ENCODE measurements at places on chromosomes 3 and 15.

DNA sequence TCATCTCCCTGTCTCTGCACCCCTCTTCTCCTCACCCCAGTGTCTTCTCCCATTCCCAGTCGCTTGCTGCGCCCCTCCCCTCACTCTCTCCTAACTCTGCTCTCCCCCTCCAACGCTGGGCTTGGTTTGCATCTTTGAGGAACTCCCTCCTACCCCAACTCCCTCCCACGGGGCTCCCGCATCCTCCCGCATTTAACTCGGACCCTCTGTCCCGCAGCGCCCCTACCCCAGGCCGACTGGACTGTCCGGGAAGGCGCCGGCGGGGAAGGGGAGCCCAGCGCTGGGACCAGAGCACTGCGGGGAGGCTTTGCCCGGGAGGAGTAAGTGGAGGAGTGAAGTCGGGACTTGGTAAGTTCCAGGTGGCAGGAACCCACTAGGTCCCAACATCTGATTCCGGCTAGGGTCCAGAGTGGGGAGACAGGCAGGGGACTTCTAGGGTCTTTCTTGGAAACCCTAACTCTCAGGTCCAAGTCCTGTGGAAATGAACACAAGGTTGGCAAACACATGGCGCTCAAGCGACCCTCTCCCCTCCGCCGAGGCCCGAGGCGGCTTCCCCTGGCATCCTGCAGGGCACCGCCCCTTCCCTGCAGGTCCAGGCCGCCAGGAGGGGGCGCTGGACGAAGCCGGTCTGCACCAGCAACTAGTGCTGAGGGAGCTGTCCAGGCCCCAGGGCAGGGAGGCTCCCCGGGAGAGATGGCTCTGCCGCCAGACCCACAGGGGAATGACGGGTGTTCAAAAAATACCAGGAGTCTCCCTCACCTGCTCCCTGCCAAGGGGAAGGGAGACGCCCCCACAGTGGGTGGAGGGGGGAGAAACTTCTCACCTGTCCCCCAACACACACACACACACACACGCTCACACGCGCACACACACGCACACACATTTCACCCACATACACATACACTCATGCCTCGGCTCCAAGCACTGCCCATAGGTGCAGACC is 53.2 kb downstream of the LHFPL4 start:
- DNase-seq: peak; percentile 58

GRCh38 chr3:120689395-120689794 is 7.4 kb upstream of the HGD start:
- no peak for DNase-seq

DNA sequence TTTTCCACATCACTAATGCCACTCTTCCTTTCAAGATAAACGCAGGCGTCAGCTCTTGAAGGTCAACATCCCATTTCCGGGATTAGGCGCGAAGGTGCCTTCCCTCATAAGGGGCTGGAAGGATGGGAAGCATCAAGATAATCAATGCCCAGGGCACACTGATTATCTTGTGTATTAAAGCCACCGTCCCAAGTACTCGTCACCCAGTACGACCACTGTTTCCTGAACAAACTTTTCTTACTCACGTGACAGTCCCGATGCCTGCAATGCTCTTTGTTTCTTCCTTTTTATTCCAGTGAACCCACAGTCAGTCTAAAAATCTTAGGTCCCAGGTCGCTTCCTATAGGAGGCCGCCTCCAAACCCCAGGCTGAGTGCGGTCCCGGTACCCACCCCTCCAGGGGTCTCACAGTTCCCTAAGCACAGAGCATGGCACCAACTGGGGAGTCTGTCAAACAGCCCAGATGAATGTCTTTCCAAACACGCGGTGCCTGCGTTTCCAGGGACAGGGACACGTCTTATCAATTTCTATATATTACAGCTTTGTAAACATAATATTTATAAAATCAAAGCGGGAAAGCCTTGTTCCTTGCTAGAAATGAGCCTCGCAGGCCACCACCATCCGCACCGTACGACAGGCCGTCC is 589 bp downstream of the ANAPC13 start:
- DNase-seq: no peak

DNA sequence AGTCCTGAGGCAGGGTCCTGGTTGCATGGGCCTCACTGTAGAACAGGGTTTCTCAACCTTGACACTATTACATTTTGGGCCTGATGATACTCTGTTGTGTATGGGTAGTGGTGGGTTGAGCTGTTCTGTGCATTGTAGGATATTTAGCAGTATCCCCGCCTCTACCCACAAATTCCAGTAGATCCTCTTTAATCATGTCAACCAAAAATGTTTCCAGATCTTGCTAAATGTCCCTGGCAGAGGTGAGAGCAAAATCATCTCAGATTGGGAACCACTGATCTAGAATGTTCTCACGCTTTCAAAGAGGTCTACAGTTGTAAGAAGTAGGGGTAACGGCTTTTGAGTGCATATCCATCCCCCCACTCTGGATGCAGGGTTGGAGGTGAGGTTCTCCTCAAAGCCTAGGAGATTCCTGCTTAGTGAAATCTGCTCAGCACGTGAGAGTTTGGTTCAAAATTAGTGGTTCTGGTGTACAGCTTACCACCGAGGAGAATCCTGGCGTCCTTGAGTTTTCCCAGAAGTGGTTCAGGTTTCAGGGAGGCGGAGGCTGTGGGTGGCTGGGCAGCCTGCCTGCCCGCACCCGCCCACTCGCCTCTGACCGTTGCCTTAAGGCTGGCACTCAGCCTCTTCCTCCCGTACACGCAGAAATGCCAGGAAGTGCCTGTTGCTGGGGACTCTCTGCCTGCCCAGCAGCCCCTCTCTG is 5.3 kb downstream of the ACVR2B start:
- no peak for DNase-seq

DNA sequence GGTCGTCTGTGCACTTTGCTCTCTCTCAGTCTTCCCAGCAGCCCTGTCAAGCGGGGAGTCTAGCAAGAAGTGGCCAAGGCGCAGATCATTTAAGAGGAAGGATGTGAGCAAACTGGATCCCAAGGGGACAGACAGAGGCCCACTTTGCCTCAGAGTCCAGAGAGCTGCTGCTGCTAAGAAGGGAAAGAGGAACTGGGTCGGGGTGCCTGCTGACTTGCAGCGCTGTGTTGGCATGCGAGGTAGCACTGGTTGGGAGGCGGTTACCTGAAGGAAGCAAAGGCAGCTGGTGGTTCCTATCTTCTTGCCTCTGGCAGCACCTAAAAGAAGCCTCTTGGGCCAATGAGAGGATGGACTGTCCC is 28.1 kb downstream of the SMAD3 start:
- no peak for DNase-seq

Data from right kidney (tissue), 9 donors.